ENCODE measurements at places on chromosomes 7 and 10.
A peak's percentile ranks its signal among the peaks of the same experiment; 100 is the strongest.

- no peak for DNase-seq
Measured at GRCh38 chr10:81996927-81997326, 121.9 kb downstream of the NRG3 start.

DNA sequence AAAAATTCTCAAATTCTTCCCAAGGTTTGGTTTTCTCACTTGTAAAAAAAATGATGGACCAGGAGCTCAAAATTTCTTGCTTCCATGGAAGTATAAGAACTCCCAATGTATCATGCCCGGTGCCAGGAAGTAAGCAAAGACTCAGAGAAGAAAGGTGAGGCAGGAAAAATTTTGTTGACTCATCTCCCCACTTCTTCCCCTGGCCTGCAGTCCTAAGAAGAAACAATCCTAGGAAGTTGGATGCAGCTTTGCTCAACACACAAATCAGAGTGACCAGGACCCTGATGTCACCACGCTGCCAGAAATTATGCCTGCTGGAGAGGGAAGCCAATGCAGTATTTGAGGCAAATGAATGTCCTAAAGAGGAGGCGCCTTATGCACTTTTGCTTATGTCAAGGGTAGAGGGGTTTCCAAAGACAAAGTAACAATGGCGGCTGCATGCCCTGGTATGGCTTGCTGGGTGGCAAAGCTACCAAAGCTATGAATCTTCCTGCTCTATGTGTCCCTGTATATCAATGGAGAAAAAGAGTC lies 163.6 kb downstream of the NEURL1 start:
- DNase-seq, result no peak

DNA sequence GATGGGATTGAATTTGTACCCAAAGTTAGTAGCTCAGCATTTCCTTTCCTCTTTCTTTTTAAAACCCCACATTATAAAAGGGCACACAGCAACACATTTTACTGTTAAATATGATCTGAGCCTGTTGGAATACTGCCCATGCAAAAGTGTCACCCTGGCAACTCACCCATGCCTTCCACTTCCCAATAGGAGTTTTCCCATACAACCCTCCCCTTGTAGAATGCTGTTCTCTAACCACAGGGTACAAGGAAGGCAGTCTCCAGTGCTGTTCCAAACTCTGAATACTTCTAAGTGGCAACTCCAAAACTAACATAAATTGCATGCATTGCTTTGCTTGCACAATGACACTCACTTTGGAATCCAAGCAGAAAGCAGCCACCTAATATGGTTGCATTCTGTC lies 60.8 kb downstream of the NRCAM start:
- DNase-seq, result no peak

GRCh38 chr10:46232666-46233065 lies 54.1 kb upstream of the ANTXRL start:
- DNase-seq, result no peak

- DNase-seq, result no peak
Measured at GRCh38 chr10:51052163-51052562, 22.1 kb upstream of the PRKG1 start.

DNA sequence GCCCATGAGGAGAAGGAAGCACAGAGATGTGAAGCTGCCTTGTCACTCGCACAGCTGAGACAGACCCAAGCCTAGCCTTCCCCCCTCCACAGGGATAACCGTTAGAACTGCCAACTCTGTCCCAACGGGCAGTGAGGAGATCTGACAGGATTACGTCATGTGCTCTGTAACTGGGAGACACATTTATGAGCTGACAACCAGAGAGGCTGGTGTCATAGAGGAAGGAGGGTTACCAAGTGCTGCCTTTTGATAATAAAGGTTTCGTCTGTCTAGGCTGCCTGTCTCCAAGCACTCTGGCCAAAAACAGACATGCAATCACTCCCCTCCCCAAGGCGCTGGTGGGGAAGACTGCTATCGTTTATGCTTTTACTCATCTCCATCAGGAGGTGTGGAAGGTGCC lies 165.9 kb downstream of the PLXNA4 start:
- no peak for DNase-seq

GRCh38 chr7:112112822-112113255 lies 93.4 kb downstream of the DOCK4 start:
- no peak for DNase-seq

DNA sequence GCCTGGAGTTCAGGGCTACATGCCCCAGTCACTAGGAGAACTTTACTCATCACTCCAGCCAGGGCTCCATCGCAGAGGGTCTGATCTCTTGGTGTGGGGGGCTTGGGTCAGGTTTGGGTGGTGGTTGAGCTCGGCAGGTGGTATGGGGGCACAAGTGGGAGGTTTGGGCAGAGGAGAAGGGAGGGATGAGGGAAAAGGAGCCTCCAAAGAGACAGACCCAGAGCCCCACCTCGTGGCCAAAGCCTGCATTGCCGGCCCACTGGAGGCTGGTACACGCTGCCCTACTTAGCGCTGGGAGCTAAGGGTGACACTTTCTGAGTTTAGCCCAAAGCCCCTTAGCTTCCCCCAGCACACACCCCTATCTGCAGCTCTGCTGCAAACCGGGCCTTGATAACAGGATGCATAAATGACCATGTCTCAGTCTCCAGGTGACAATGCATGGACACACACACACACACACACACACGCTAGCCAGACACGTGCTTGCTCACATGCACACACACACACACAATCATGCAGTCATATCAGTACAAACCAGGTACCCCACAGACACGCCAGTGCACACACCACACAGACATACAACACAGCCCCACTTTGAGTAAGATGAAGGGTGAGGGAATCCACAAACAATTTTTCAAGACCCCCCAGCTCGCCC lies 14.7 kb downstream of the LZTS2 start:
- DNase-seq, result peak; percentile 91

GRCh38 chr10:81873932-81874816 lies 820 bp upstream of the NRG3 start:
- DNase-seq, result peak; percentile 13

DNA sequence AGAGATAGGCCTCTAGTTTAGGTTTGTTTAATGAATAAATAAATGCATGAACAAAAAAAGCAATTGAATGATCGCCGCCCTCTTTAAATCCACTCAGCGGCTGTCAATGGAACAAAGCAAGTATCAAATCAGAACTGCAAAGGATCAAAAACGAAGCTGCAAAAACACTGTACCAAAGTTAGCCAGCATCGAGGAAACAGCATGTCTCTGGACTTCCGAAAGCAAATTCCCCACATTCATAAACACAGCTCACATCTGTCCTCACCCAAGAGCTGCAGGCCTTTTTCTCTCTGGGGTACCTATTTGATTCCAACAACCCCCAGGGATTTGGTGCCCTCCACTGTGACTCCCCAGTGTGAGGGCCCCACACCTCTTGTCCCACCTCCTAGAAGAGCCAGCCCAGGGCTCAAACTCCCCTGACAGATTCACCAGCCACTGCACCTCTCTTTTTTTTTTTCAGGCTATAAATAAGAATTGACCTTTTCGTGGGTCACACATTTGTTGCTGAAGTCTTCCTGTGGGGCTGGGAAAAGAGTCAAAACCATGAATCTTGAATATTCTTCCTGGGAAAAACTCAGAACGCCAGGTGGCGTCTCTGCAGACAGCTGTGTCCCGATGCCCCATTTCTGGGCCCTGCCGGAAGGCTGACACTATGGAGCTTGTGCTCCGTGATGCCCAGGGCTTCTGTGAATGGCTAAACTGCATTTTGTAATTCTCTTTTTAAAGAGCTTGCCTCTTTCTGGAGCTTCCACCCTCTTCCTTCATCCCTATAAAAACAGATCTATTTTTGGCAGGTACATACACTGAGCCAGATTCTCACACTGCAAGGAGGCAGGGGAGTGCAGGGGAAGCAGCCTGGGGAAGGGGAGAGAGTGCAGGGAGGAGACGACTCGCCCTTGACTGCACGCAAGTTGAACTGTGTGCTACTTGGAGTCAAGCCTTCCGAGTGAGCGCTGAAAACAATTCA lies 51.7 kb downstream of the HSPA12A start:
- no peak for DNase-seq

- DNase-seq, result no peak
Measured at GRCh38 chr7:30157204-30157603, 22.4 kb downstream of the MTURN start.

- DNase-seq, result no peak
Measured at GRCh38 chr7:129468087-129468486, 33.9 kb downstream of the STRIP2 start.

GRCh38 chr7:148738737-148739535 lies 40.2 kb downstream of the CUL1 start:
- DNase-seq, result no peak

- peak; percentile 26 for DNase-seq
Measured at GRCh38 chr10:35641676-35642034, 441 bp downstream of the FZD8 start.
